NCI-H1417 treated with DMSO at 0.1 percent for 48 hours (cell line): ENCODE measurements at places on chromosomes 12 and 14.

GRCh38 chr14:102973706-102974285 lies 51.3 kb downstream of the AMN start:
- DNase-seq: no peak

GRCh38 chr14:22481546-22481945 lies 107.5 kb downstream of the DAD1 start:
- no peak for DNase-seq

DNA sequence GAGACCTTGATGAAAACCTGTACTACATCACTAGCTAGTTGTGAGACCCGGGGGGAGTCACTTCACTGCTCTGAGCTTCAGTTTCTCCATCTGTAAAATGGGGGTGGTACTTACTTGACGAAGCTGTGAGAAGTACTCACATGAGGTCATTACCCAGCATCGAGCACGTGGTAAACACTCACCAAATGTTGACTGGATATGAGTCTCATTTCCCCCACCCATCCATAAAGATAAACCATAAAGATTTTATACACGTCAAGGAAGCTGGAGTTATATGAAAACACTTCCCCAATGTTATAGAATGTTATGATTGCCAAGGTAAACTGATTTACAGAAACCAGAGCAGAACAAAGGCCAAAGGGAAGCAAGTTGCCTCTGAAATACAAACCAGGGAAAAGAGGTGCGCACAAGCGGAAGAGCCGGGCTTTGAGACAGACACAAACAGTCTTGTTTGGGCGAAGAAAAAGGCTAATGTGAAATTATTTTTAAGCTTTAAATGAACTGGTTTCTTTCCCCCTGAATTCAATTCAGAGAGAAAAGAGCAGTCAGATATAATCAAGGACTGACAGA lies 536.8 kb downstream of the MED13L start:
- no peak for DNase-seq

GRCh38 chr12:42237052-42237852 lies 796 bp downstream of the YAF2 start:
- peak; percentile 34 for DNase-seq

GRCh38 chr14:74858022-74858421 lies 17.9 kb downstream of the PROX2 start:
- no peak for DNase-seq

GRCh38 chr14:34920339-34920738 lies 45.2 kb upstream of the BAZ1A start:
- no peak for DNase-seq

DNA sequence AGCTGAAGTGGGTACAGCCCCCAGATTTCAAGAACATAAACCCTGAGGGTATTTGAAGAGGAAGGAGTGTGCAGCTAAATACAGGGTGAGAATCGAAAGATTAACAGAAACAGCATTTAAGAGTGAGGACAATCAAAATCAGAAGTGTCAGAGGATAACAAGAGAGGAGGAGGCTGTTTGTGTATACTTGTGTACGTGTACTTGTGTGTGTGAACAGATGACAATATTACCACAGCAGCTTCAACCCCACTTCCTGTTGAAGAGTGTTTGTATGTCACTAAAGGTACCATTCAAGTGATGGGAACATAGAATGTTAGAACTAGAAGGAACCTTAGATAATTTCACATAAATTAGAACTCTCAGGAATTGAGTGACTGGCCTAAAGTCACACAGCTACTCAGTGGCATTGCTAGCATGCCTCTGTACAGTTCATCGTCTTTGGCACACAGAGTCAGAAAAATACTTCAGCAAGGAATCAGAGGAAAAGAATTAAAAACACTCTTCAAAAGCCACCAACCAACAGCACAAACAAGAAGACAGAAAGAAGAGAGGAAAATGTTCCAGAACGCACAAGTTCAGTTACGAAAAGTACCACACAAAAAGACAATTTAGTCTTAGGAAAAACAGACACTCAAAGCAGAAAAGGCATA lies 164.3 kb upstream of the BCL2L14 start:
- DNase-seq: no peak

- no peak for DNase-seq
Measured at GRCh38 chr14:45120096-45120495, 14.2 kb downstream of the FKBP3 start.

DNA sequence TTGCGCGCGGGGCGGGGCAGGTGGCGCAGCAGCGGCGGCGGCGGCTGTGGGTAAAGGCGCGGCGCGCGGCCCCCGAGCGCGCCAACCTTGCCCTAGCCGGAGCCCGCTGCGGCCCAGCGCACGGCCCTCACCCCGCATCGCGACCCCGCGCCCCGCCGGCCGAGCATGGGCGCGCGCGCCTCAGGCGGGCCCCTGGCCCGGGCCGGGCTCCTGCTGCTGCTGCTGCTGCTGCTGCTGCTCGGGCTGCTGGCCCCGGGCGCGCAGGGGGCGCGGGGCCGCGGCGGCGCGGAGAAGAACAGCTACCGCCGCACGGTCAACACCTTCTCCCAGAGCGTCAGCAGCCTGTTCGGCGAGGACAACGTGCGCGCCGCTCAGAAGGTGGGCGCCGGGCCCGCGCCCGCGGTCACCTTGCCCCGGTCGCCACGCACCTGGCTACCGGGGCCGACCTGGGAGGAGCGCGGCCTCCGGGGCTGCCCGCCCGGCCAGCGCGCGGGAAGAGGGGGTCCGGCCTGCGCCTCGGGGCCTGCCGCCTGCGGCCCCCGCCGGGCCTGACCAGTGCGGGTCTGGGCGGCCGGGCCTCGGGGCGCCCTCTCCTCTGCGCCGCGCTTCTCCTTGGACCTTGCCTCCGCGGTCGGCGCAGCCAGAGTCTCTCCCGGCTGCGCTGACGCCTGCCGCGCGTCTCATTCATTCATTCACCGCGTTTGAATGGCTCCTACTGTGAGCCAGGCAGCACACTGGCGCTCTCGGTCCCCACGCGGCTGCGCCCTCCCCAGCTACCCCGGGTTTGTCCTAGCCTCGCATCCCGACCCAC lies at the start of gene BRI3BP:
Gene BRI3BP, plus strand, starts transcription at position 20 of the 811 bp plus-strand sequence. Its CDS starts 146 bp downstream, at position 166.
- no peak for DNase-seq

DNA sequence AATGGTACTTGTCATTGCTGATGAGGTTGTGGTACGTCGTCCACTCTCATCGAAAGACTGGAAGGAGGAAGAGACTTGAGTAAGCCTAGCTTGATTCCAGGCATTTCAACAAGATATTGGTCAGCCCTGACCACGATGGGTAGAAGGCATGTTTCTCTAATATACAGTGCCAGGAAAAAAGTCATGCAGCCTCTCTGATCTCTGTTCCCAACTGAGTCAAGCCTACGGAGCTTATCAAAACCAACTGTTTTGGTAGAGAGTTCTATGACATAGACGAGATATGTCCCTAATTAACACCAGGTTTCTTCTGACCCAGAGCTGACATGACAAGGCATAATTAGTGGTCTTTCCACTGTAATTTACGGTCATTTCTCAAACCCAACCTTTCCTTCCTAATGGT lies 58.5 kb downstream of the NIN start:
- DNase-seq: no peak

- DNase-seq: no peak
Measured at GRCh38 chr14:58465421-58465820, 37.9 kb downstream of the KIAA0586 start.

GRCh38 chr12:69415471-69416275 lies 54.5 kb upstream of the FRS2 start:
- no peak for DNase-seq

- no peak for DNase-seq
Measured at GRCh38 chr12:110923192-110923591, 2.8 kb upstream of the MYL2 start.

GRCh38 chr14:81178063-81178462 lies 42.7 kb downstream of the GTF2A1 start:
- no peak for DNase-seq

- no peak for DNase-seq
Measured at GRCh38 chr14:56900726-56901125, 90.4 kb upstream of the OTX2 start.

GRCh38 chr14:33796356-33796755 lies 154.5 kb downstream of the EGLN3 start:
- no peak for DNase-seq

DNA sequence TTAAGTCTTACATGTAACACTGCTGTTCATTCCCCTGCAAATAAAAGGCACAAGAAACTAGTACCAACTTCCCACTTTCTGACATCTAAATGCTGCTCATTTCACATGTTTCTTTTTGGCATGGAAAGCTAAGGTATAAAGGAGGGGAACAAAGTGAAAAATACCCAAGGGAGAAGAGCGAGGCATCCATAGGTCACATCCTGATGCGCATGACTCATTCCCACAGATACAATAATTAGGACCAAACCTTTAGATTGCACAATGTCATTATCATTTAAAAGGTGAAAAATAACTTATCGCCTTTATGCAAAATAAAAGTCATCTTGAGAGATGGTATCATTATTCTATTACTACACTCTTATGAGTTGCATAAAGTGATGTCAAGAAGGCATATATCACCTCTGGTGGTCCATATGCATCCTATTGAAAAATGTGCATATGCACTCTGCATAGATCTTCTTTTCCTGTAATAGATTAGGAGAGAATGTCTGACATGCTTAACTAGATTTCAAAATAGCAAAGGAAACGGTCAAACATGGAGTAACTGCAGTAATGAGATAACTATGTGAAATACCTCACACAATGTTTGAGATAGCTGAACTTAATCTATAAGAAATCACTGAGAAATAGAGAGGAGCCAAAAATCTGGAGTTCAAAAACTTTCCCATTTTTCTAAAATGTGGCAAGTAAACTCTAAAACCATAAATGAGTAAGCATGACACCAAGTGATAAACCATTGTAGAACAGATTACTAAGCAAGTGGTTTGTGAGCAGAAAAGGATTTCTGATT lies 382.5 kb upstream of the TMTC1 start:
- DNase-seq: no peak

- no peak for DNase-seq
Measured at GRCh38 chr12:132339856-132340255, 10.5 kb upstream of the GALNT9 start.

GRCh38 chr12:473863-474577 lies 14.3 kb downstream of the B4GALNT3 start:
- no peak for DNase-seq

- no peak for DNase-seq
Measured at GRCh38 chr12:75908961-75909605, 122.5 kb downstream of the PHLDA1 start.

GRCh38 chr12:14278294-14278953 lies 87.1 kb upstream of the ATF7IP start:
- no peak for DNase-seq

- no peak for DNase-seq
Measured at GRCh38 chr12:75812271-75813018, 219.1 kb downstream of the PHLDA1 start.

DNA sequence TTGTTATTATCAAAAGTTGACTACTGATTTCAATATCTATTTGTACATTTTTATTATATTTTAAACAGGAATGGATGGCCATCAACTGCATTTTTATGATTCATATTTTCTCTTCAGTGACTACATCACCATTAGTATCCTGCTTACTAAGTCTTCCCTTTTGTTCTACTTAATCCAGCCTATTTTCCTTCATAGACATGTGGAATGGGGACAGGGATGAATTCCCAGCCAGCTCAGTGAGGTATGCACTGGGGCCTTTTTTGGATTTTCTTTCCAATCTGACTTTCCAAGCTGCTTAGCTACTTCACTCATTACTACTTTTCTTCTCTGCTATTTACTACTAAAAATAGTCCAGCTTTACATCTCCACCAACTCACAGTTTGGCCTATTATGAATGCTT lies 38.4 kb downstream of the AKAP6 start:
- DNase-seq: no peak

GRCh38 chr12:127791217-127791616 lies 475.8 kb upstream of the TMEM132C start:
- no peak for DNase-seq

- no peak for DNase-seq
Measured at GRCh38 chr12:68608191-68608590, 2.5 kb upstream of the RAP1B start.
